HuH-7 (cell line): ENCODE measurements at places on chromosomes 11 and 22.

GRCh38 chr22:28029956-28030355, 110.9 kb upstream of the PITPNB start:
- no peak for DNase-seq

DNA sequence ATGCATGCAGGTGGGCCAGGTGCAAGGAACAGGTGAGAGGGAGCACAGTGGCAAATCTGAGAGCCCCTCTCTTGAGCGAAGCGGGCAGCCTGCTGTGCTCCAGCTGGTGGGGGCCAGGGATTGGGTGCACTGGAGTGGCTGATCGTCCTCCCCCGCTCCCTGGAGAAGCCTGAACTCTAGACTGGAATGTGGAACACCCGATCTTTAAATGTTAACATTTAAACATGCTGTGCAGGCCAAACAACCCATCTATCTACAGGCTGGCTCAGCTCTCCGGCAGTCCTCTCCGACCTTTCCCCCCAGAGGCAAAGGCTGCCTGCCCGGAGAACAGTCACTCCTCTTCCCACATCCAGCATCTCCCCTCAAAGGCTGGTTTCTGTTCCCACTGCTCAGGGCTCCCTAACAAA, 5.1 kb downstream of the MRGPRF start:
- DNase-seq, result peak; percentile 79

- peak; percentile 59 for DNase-seq
Measured at GRCh38 chr11:22192642-22193347, at the start of gene ANO5. ANO5 (plus strand) TSS chr11:22193085; CDS start chr11:22193493, 408 bp downstream.

GRCh38 chr22:38186429-38186828, 4.8 kb upstream of the PLA2G6 start:
- no peak for DNase-seq

- no peak for DNase-seq
Measured at GRCh38 chr11:2312232-2313042, 10.6 kb downstream of the TSPAN32 start.

DNA sequence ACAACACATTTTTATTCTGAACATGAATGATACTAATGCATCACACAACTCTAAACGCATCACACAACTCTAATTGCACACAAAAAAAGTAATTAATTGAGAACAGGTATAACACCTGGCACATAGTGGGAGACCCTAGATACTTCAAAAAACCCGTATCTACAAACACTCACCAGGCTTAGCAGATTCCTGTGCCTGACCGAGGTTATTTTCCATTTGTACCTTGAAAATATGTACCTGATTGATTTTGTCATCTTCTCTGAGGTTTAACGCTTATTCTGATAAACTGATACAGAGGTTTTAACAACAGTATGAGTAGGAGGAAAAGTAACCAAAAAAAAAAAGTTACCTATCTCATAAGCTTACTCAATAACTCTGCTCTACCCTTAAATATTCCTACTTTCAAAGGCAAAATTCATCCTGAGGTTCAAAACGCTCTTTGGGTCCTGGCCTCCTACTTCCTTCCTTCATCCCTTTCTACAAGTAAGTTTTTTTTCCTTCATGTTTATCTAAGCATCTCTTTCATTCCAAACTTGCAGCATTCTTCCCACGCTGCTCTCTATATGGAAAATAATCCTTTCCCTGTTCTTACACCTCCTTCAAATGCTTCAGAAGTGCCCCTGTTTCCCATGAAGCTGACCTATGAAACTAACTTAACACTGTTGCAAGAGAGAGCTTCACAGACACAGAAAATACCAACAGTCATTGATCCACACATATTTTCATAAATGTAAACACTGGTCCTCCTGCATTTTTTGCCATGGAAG, 73.3 kb downstream of the ETS1 start:
- DNase-seq, result no peak

- DNase-seq, result no peak
Measured at GRCh38 chr11:15692739-15693138, 578.0 kb downstream of the INSC start.

GRCh38 chr11:27398400-27398770, 35.4 kb upstream of the CCDC34 start:
- no peak for DNase-seq

- no peak for DNase-seq
Measured at GRCh38 chr22:21100149-21101032, 54.6 kb downstream of the LRRC74B start.

DNA sequence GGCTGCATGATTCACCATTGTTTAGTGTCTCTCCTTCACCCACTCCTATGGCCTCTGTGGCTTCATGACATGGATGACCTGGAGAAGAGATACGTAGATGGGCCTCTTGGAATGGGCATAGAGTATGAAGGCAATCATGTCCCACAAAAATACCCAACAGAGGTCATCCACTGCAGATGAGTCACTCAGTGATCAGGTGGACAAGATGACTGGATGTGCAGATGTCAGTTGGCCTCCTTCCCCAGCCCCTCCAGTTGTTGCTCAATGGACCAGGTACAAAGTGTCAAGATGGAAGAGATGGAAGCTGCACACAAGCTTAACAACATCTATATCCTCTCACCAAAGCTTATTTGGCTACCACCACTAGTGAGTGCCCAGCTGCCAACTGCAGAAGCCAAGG, 41.0 kb upstream of the CLPB start:
- DNase-seq, result no peak

- no peak for DNase-seq
Measured at GRCh38 chr11:121449626-121450025, 2.5 kb upstream of the SORL1 start.

- DNase-seq, result no peak
Measured at GRCh38 chr11:17475666-17476316, 854 bp downstream of the ABCC8 start.

- DNase-seq, result no peak
Measured at GRCh38 chr11:95641495-95641894, 148.1 kb downstream of the FAM76B start.

- no peak for DNase-seq
Measured at GRCh38 chr11:44199816-44200215, 104.3 kb downstream of the EXT2 start.

GRCh38 chr11:63532117-63532516, 4.5 kb upstream of the PLAAT4 start:
- DNase-seq, result no peak

DNA sequence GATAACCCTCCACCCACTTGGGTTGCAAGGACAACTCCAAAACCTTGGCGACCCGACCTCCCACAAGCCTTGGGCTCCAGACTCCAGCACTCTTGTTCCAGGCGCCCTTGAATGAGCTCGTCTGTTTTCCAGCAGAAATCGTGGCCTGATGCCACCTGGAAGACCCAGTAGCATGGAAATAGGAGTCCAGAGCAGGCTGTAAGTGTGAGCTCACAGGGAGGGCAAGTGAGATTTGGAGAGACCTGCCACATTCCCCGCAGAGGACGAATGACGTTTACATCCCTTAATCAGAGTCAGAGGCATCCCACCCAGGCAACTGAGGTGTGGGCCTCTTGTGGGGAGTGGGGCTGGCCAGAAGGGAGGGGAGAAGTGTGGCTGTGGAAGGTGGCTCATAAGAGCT, 71.9 kb downstream of the LDLRAD3 start:
- no peak for DNase-seq

DNA sequence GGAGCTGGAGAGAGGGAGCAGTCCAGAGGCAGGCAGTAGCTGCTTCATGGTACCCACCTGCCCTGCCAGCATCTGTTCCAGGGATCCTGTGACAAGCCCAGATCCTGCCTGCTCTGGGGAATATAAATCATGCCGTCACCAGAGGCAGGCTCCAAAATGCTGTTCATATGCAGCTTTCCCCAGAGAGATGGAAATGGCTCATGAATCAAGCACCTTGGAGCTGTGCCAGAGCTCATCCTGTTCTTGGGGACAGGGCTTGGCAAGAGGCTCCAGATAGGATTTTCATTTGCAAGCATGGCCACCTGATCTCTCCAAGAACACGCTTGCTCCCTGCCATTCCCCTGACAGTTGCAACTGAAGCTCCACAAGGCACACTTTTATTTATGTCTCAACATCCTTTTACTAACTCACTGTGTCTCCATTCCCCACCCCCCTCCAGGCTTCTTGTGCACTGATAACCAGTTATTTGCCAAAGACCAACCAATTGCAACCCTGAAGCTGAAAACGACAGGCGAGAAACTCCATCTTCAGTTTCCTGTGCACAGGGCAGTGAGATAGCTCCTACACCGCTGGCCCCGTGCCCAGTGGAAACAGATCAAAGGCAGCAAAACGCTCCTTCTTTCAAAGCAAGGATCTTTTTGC, 115.8 kb upstream of the PITPNB start:
- DNase-seq, result no peak

GRCh38 chr22:20577045-20577444, 69.6 kb downstream of the MED15 start:
- no peak for DNase-seq

GRCh38 chr11:126139111-126140091, 72.0 kb downstream of the RPUSD4 start:
- DNase-seq, result no peak

- no peak for DNase-seq
Measured at GRCh38 chr22:45628515-45628914, 43.1 kb upstream of the ATXN10 start.

- no peak for DNase-seq
Measured at GRCh38 chr22:46070215-46070802, 80.0 kb upstream of the PPARA start.

DNA sequence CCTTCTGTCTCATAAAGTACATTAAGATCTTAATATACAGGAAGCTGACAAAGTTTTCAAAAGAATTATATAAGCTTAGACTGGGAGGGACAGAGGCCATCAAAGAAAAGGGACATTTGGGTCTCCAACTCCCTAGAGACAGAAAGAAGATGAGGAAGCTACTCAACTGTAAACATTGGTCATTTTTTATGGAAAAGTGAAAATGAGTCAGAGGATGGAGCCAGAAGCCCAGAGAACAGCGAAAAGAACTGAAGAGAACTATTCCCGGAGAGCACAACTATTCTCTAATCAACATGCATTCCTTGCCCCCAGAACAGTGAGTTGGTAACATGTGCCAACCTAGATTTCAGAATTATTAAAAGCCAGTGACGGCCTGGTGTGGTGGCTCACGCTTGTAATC, 779.3 kb downstream of the DLG2 start:
- DNase-seq, result no peak

DNA sequence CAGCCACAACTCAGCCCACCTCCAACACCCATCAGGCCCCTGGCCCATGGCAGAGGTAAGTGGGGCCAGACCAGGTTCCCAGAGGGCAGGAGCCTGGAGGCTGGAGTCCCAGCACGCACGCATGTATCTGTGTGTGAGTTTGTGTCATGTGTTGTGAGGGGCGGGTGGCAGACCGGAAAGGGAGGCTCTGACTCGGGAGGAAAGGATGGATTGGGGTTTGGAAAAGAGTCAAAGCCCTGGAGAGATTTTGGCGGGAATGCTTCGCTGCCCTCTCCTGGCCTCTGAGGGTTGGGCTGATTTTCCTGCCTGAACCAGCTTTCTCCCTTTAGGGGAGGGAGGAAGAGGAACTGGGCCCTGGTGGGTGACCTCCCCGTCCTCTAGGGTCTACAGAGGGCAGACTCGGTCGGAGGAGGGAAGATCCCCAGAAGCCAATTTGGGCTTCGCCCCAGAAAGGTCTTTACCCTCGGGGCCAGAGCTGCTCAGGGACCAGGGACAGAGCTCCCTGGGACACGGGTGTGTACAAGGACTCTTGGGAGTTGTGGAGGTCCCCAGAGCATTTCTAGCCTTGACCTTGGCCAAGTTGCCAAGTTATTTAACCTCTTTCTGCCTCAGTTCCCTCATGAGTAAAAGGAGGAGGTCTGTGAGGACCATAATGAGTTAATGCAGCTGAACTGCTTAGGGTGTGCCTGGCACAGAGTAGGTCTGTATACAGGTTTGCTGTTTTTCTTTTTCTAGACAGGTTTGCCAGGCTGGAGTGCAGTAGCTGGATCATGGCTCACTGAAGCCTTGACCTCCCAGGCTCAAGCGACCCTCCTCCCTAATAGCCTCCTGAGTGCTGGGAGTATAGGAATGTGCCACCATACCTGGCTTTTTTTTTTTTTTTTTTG, 6.9 kb downstream of the C11orf68 start:
- DNase-seq, result peak; percentile 75

GRCh38 chr22:42190274-42190673, 59.7 kb upstream of the CYP2D6 start:
- no peak for DNase-seq

GRCh38 chr22:27306771-27307170, 494.8 kb downstream of the MN1 start:
- no peak for DNase-seq

DNA sequence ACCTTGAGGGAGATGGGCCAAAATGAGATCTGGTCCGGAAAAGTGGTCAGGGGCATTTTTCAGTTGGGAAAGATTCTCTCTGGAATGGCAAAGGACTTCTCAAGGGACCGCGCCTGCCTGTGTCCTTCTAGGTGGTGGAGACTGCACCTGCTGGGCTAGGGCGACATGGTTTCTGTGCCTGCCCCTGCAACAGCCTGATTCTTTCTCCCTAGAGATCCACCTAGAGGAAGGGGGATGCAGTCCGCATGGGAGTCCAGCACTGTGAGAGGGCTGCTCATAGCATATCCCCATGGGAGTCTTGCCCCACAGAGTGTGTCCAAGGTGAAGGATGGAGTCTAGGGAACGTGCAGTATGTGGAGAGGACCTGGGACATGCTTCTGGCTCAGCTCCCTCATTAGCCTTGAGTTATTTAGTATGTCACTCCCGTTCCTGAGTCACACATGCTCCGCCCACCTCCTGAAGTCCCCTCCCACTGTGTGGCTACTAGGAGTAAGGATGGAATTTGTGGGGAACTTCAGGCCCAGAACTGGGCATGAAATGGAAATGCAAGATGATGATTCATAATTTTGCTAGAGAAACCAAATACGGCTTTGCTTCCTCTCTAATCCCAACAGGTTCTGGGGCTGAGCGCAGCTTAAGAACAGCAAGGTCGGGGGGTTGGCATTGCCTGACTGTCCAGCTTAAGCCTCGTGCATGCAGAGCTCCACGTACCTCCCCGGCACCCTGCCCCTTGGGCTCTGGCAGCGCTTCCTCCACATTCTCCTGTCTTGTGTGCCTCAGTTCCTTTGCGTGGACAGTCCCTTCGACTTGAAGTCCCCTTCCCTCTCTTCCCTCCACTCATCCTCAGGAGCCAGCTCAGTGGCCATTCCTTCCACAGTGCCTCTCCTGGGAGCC, 35.0 kb downstream of the GRIK4 start:
- no peak for DNase-seq

- DNase-seq, result no peak
Measured at GRCh38 chr22:40042312-40042711, 47.6 kb downstream of the FAM83F start.
